ENCODE measurements at places on chromosomes 3 and 15.
A peak's percentile ranks its signal among the peaks of the same experiment; 100 is the strongest.

DNA sequence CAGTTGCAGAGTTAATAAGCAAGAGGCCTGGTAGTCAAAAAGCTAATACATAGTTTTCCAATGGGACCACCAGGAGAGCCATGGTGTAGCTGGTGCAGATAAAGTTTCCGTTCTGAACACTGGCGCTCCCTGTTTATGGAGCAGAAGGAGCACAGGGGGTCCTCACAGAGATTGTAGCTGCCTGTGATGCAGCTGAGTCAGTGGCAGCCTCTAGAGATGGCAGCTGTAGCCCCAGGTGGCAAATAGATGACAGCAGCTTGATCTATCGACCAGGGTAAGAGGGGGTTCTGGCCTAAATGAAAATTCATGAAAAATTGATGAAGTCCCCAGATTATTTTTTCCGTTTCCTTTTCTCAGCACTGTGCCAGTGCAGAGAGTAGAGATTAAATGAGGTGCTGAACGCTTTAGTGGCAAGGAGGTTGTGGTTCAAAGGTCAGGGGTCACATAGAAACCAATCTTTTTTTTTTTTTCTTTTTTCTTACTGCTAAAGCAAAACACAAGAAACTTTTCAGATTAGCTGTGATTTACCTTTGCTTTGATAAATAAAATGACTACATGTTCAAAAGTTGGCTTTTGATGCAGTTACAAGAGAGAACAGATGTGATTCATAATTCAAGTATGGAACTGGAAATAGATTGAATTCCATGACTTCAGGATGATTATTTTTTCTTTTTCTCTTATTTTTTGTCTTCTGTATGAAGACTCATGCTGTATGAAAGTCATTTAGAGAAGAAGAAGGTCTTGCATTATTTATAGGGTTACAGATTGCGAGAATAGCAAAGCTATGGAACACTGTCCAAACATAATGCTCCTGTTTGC lies 63.3 kb downstream of the ROBO2 start:
- DNase-seq = no peak

GRCh38 chr3:71732637-71733036 lies 7.4 kb upstream of the EIF4E3 start:
- DNase-seq = no peak

GRCh38 chr3:109927726-109928125 lies 590.4 kb upstream of the DPPA4 start:
- no peak for DNase-seq

GRCh38 chr3:158727206-158728060 lies 4.8 kb downstream of the RARRES1 start:
- peak; percentile 73 for DNase-seq

- DNase-seq = no peak
Observed at GRCh38 chr3:160857476-160858119, 101.6 kb downstream of the PPM1L start.

DNA sequence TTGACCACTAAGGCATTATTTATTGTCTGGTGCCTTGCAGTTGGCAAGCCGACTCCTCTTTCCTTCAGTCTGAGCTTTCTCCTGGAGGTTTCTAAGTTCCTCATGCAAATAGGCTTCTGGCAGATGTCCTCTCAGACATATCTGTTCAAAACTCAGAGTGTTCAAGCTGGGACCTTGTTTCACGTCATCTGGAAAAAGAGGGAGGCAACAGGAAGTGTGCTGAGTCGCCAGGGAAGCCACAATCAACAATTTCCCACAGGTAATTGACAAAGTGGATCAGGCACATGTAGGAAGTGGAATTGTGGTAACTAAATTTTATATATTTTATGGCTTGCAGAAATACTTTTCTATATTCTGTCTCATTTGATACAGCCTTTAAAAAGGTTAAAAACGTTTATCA lies 14.6 kb downstream of the SCG5 start:
- no peak for DNase-seq

- DNase-seq = peak; percentile 66
Observed at GRCh38 chr15:48595981-48596380, 49.5 kb downstream of the FBN1 start.

GRCh38 chr15:100154338-100154737 lies 187.4 kb downstream of the ADAMTS17 start:
- DNase-seq = no peak

DNA sequence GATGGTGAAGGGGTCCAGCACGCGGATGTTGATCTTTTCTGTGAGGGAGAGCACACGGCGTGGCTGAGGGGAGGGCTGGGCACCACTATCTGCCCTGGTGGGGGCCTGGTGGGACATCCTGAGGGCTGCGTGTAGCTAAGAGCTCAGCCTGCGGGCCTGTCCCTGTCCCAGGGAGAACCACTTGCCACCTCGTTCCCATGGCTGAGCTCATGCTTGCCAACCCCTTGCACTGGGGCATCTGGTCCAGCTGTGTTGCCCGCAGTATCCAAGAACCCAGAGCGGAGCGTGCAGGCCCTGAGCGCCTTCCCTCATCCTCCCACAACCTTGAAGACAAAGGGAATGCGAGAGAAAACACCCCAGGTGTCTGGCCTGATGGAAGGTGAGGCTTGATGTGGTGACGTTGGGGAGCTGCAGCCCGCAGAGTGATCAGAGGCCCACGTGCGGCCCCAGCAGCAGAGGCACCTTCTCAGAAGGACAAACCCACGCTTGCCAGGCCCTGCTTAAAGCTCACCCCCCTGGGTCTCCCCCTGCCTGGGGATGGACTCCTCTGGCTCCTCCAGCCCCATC lies 28.9 kb downstream of the TKT start:
- no peak for DNase-seq

GRCh38 chr15:40511472-40512133 lies 40.8 kb downstream of the CHST14 start:
- peak; percentile 59 for DNase-seq

- no peak for DNase-seq
Observed at GRCh38 chr3:150877303-150877702, 27.9 kb downstream of the MINDY4B start.

DNA sequence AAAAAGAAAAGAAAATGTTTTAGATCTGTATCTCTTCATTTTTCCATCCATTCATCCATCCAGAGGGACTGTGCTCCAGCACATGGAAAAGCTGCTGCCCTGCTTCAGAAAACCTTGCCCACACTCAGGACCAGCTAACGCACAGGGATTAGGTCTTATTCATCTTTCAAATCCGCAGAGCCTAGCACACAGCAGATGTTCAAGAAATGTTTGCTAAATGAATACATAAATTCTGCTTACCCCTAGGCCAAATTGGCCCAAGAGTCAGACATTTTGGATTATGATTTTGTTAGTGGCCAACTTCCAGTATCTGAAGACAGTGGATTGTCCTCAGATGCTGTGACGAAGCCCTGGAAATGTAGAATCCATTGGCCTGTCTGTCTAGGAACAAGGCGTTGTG lies 71.4 kb downstream of the GHSR start:
- no peak for DNase-seq

DNA sequence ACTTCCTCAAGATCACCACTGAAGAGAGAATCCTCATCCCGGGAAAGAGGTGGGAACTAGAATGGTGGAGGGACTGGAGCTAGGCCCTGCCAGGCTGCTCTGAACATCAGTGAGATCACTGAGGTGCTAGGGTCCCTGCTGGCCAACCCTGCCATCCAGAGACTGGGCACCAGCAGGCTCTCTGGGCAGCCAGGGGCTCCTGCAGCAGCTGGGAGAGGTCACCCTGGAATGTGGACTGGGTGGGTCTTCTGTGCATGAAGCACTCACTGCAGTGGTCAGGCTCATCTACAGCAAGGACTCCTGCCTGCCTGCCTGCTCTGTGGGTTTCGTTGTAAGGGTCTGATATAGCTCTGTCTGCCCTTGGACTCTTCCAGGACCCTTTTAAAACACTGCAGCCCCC lies 24.9 kb downstream of the ALS2CL start:
- no peak for DNase-seq

GRCh38 chr15:77530576-77530975 lies 102.1 kb downstream of the LINGO1 start:
- no peak for DNase-seq

- DNase-seq = peak; percentile 12
Observed at GRCh38 chr15:83657549-83657948, 3.6 kb downstream of the ADAMTSL3 start.

- DNase-seq = no peak
Observed at GRCh38 chr3:23781051-23781450, 24.7 kb upstream of the UBE2E1 start.

- DNase-seq = peak; percentile 89
Observed at GRCh38 chr15:96330450-96331143, at the start of gene NR2F2. Gene NR2F2 (plus strand): TSS chr15:96330700. CDS start chr15:96332106, 1,406 bp downstream.

DNA sequence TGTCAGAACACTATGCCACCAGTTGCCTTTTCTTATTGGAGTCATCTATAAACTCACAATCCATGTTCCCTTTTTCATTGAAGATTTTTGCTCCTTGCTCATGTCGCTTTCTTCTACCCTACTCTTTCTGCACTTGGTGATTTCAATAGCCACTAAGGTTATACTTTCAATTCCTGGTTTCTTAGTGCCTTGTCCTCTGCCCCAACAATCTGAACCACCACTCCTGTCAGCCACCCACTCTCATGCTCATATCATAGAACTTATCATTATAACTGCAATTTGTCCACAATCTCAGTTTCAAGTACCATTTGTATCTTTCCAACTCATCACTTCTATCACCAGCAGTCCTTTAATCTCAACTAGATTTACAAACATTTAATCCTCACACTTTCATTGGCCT lies 10.0 kb upstream of the GRAMD1C start:
- peak; percentile 64 for DNase-seq

GRCh38 chr3:135908225-135908624 lies 57.3 kb upstream of the PPP2R3A start:
- no peak for DNase-seq

GRCh38 chr3:11499144-11499543 lies 144.6 kb downstream of the VGLL4 start:
- DNase-seq = no peak

- DNase-seq = no peak
Observed at GRCh38 chr3:14451844-14452739, 49.7 kb downstream of the SLC6A6 start.

GRCh38 chr3:17478673-17479072 lies 263.8 kb downstream of the TBC1D5 start:
- DNase-seq = no peak

- no peak for DNase-seq
Observed at GRCh38 chr3:181698263-181698954, 13.3 kb upstream of the SOX2 start.

- DNase-seq = no peak
Observed at GRCh38 chr15:62063825-62064635, 2.7 kb upstream of the C2CD4A start.

- no peak for DNase-seq
Observed at GRCh38 chr15:92934716-92935115, 34.6 kb downstream of the CHD2 start.

- no peak for DNase-seq
Observed at GRCh38 chr15:39279311-39279710, 301.6 kb upstream of the THBS1 start.

- DNase-seq = peak; percentile 70
Observed at GRCh38 chr15:23420806-23421575, 26.1 kb downstream of the GOLGA6L2 start.

DNA sequence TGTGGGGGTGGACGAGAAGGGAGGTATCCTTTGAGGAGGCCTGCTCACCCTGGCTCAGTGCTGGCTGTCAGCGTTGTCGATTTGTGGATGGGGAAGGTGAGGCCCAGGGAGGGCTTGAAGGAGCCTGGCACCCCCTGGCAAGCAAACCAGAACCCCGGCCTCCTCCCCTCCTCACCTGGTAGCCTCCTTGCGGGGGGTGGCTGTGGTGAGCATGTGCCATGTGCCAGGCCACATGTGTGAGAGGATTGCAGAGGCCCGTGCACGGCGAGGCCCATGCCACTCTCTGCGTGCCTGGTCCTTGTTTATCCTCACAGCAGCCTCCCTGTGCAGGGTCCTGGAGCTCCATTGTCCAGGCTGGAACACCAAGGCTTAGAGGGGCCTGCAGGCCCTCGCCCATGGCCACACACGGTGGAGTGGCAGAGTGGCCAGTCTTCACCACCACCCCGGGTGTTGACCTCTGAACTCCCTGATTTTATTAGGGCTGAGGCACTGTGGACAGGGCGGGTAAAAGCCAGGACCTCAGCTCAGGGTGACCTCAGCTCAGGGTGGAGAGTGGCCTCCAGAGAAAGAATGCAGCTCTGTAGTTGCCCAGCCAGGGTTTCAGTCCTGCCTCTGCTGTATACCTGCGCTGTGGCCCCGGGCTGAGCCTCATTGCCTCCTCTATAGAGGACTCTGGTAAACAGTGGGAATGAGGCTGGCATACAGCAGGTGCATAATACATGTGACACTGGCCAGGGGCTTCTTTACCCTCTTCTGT lies 29.1 kb downstream of the HDAC11 start:
- no peak for DNase-seq

- no peak for DNase-seq
Observed at GRCh38 chr15:29815000-29815710, 7.1 kb downstream of the TJP1 start.

GRCh38 chr3:30737743-30738499 lies 131.5 kb downstream of the TGFBR2 start:
- no peak for DNase-seq

DNA sequence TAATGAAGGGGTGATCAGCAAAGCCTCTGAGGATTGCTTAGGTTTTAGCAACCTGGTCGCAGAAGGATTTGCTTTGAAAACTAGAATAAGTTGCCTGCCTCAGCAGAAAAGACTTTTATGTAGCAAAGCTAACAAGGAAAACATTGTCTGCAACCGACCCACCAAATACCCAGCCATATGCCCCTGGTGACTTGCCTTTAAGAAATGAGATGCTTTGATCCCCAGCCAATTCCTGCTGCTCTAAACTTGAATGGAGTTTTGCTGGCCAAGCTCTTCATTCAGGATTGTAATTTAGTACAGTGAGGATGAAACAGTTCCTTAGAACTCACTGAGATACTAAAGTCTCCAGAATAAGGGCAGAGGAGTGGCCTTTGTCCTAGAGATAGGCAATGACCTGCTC lies 139.8 kb upstream of the PROK2 start:
- DNase-seq = no peak

GRCh38 chr3:100411091-100411982 lies 10.0 kb downstream of the LNP1 start:
- DNase-seq = no peak

GRCh38 chr3:32410367-32411246 lies 19.0 kb downstream of the CMTM7 start:
- DNase-seq = no peak

Measured in GM12865 (cell line).